ENCODE measurements at places on chromosomes 13 and 19. TPM values are rescaled to one million over a fixed set of nuclear protein-coding genes. Genes with fewer than 3 reads are reported as not detected.

ZNF552 gene
- 8.0 TPM for total RNA-seq

DNA sequence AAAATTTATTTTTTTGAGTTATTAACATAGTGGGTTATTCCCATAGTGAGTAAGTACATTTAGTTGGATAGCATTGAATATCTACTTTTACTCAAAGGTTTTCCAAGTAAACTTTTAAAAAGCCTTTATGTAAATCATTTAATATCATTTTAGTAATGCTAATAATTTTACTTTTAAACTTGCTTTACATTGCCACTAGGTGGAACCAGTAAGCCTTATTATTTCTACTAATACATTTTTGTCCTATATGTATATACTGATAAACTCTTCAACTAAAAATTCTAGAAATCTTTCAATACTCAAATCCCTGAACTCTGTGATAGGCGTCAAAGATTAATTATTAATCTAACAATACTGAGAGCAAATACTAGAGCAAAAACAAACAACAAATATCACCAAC lies 1709.2 kb upstream of the PCDH20 start:
- DNase-seq: no peak
- no peaks in the 10 kb centered on the region for H3K27me3 ChIP-seq
- H3K4me1 ChIP-seq: no peaks in the 10 kb centered on the region
- H3K27ac ChIP-seq: no peak overlapping the region
- H3K4me3 ChIP-seq: no peak overlapping the region
- no peaks in the 10 kb centered on the region for H3K36me3 ChIP-seq

DNA sequence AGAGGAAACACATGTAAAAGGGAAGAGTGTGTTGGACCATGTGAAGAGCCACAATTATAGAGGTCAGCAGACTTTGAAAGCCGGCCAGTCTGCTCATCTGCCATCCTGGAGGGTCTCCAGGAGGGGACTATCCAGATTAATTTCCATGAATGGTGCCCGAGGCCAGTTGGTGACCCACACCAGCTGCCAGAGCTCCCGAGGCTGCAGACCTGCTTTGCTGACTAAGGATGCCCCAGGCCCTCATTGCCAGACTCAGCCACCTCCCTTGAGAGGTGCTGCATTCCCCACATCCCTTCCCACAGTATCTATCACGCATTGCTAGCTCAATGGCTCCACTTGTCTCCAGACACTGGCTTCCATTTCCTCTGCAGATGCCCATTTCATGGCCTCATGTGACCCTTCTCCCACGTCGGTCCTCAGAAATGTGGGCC lies 110.3 kb downstream of the NALCN start:
- no peaks in the 10 kb centered on the region for H3K27me3 ChIP-seq
- no peaks in the 10 kb centered on the region for H3K36me3 ChIP-seq
- peak overlapping the region; percentile 96 for H3K27ac ChIP-seq

DNA sequence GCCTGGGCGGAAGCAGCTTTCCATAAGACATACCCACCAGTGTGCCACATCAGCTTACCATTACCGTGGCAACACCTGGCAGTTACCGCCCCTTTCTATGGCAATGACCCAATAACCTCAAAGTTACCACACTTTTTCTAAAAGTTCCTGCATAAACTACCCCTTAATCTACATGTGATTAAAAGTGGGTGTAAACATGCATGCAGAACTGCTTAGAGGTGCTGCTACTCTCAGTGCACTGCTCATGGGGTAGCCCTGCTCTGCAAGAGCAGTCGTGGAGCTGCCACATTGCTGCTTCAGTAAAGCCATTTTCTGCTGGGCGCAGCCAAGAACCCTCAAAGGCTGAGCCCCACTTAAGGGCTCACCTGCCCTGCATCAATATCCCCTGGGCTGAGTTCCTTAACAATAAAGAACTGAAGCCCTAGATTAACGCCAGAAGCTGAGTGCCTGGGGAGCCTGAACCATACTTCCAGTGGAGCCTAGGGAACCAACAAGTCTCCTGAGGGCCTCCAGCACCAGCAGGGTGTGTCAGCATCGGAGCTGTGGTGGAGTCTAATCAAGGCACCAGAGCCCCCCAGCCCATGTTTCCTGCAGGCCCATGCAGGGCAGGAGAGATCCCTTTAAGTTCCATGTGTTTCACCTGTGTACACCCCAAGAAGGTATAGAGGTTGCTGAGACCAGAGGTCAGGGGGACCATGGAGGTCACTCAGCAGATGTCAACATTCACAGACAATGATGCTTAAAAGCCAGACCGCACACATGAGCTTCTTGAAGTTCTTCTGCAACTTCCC lies 1198.1 kb downstream of the UQCRFS1 start:
- H3K4me1 ChIP-seq: no peaks in the 10 kb centered on the region
- no peak overlapping the region for H3K27ac ChIP-seq
- no peak for DNase-seq
- H3K36me3 ChIP-seq: no peaks in the 10 kb centered on the region

DNA sequence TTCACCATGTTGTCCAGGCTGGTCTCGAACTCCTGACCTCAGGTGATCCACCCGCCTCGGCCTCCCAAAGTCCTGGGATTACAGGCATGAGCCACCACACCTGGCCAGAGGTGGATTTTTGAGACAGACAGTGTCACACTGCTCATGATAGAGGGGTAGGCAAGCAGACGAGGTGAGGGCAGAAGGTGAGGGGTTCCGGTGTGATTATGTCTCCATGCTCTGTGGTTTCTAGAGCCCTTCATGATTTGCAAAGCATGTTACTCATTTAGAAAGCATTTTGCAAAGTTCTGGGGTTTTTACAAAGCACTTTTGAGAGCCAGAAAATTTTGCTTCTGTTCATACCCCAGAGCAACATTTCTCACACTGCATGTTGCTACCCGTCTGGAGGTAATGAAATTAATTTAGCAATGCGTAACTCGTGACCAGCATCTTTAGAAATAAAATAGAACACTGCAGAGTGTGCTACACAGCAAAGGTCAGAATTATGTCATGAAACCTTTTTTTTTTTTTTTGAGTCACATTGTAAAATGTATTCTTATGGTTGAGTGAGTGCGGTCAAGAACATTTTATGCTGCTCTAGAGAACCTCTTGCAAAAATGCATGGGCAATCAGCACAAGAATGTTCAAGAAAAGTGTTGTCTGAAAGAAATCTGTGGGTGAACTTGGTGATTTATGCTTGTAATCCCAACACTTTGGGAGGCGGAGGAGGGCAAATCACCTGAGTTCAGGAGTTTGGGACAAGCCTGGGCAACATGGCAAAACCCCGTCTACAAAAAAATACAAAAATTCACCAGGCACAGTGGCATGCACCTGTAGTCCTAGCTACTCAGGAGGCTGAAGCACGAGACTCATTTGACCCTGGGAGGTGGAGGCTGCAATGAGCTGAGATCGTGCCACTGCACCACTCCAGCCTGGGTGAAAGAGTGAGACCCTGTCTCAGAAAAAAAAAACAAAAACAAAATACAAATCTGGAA lies 58.0 kb downstream of the MAP4K1 start:
- DNase-seq: no peak
- H3K27me3 ChIP-seq: no peaks in the 10 kb centered on the region
- H3K36me3 ChIP-seq: no peaks in the 10 kb centered on the region
- no peak overlapping the region for H3K27ac ChIP-seq
- H3K4me1 ChIP-seq: no peaks in the 10 kb centered on the region
- no peak overlapping the region for H3K4me3 ChIP-seq
